Fibroblast of upper back skin (primary cell): ENCODE measurements at places on chromosomes 7 and 10.

- DNase-seq, result no peak
Measured at GRCh38 chr10:54194806-54195205, 606.2 kb downstream of the PCDH15 start.

- no peak for DNase-seq
Measured at GRCh38 chr7:100126239-100126930, 382 bp upstream of the MBLAC1 start.

GRCh38 chr7:128937647-128938543 lies at the start of gene IRF5:
IRF5 (plus strand) TSS chr7:128937927; CDS start chr7:128942082, 4,155 bp downstream.
- no peak for DNase-seq

- DNase-seq, result peak; percentile 93
Measured at GRCh38 chr7:82164813-82165212, 278.8 kb downstream of the CACNA2D1 start.

DNA sequence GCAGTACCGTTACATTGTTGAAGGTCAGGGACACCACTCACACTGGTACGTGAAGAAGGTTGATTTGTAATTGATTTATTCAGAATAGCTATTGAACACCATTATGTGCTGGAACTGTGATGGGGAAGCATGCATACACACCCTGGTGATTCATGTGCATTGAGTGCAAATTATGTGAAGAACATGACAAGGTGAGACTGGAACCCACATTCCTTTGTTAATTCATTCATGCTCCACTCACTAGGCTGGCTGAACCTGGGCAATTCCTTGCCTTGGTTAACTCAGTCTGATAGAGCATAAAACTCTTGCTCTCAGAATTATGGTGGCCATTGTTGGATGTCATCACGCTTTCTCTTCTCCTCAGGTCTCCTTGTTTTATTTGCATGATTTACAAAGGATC lies 67.3 kb upstream of the TPK1 start:
- DNase-seq, result no peak

DNA sequence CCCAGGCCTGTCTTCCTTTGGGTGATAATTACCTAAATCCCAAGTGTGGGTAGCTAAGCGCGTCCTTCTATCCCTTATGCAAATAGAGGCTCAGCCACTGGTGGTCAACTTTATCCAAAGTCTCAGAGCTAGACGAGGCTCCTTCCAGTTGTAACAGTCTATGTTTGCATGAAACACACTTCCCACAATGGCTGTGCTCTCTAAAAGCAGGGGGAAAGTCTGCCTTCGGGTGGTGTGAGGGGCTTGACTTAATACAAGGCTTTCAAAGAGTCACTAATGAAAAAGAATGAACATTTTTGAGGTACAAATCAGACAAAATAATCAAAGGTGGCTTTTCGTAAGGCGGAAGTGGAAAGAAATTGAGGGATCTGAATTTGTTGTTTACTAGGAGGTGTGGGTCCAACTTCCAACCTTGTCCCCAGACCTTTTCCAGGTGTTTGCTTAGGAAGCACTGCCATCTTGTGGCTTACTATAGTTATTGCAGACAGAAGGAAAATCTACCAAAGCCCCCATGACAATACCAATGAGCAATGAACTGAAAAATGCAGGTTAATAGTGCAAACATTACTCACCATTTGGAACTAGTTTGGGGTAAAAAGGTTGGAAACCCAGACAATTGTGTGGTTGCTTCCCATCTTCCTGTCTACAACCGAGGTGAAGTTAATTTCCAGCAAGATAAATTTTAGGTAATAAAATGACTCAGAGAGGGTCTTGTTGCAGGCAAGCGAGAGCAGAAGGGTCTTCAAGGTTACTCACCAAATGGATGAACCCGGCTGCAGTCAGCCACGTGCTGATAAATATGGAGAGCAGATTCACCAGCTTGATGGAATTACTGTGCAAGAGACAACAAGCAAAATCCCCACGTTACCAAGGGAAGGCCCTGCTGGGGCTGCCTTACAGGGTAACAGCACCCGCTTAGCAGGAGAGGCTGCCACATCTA lies 525.7 kb downstream of the KCNMA1 start:
- DNase-seq, result peak; percentile 95

DNA sequence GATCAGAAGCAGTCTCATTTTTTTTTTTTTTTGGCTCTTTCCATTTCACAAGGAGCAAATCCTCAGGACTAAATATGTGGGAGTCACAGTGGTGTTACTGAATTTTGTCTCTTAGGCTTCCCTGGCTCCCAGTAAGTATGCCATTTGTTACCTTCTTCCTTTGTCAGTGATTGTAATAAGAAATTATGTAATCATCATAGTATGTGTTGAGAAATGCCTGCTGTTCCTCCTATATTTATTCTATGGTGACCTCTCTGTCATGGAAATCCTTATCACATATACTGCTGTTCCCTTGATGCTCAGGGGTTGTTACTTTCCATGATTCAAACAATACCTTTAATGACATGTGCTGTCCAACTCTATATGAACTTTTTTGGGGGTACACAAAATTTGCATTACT lies 4.8 kb upstream of the OR9A4 start:
- no peak for DNase-seq

- DNase-seq, result no peak
Measured at GRCh38 chr7:139131601-139132041, 22.1 kb upstream of the ZC3HAV1 start.

- no peak for DNase-seq
Measured at GRCh38 chr7:101330011-101330484, 8.4 kb upstream of the IFT22 start.

- DNase-seq, result no peak
Measured at GRCh38 chr7:108015740-108016139, 12.8 kb upstream of the LAMB1 start.

DNA sequence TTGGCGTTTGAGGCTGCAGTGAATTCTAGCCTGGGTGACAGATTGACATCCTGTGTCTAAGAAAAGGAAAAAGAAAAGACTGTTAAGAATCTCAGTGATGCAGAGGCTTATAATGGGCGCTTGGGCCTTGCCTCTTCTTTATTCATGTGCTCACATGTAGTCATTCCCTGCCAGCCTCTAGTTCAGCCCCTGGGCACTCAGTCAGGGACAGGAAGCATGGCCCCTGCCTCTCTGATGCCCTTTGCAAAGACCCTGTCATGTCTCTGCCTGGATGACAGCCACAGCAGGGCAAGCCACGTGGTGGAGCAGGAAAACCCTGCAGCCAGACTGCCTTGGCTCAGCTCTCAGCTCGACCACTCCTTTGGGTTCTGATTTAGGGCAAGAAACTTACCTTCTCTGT lies 368.9 kb downstream of the RPS24 start:
- no peak for DNase-seq
